ENCODE measurements at places on chromosomes 2 and 18.

DNA sequence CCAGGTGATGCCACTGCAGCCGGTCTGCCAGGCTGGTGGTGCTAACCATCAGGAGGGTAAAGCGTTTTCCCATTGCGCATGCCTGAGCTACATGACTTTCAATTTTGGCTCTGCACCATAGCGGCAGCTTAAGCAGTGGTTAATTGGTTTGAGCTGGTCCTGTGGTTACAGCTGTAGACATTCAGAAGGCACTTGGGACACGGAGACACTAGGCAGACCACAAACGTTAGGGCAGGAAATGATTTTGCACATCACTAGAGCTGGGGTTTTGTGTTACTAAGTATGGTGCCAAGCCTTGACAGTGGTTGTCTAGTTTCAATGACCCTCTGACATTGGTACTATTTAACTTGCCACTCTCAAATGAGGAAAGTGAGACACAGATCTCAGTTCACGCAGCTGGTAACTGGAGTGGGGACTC is 28.9 kb upstream of the CNOT11 start:
- DNase-seq = no peak

DNA sequence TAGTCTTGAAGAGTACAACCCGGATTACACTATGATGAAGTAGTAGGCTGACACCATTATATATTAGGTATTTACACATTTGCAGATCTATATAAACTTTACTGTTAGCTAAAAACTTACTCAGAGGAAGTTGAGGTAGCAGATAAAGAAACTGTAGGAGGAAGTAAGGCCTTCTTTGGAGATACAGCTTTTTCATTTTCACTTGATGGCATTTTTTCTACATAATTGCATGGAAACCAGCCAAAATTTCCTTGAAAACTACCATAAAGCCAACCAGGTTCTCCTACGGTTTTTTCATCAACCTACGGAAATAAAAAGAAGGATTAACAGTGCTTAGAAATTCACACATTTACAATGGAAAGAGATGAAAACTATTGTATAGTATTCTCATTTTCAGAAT is 86.6 kb downstream of the FAM228A start:
- no peak for DNase-seq

- no peak for DNase-seq
Observed at GRCh38 chr2:119650846-119651370, 28.1 kb upstream of the TMEM177 start.

DNA sequence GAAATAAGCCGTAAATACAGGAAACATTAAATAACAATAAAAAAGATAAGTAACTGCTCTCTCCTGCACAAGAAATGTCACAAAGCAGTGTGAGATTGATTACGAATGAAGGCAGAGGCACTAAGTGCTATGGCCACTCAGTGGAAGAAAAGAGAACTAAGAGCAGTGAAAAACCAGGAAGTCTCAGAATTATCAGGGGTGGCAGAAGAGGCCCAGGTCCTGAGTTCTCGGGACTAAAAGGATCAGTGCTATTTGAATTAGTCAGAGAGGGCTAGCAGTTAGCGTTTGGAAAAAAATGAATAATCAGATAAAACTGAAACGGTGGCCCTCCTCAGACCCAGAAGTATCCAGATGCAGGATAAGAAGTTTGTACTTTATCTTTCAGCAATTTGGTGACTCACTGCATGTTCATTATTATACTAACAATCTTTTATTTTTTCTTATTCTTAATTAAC is 367.1 kb downstream of the ZEB2 start:
- DNase-seq = no peak

DNA sequence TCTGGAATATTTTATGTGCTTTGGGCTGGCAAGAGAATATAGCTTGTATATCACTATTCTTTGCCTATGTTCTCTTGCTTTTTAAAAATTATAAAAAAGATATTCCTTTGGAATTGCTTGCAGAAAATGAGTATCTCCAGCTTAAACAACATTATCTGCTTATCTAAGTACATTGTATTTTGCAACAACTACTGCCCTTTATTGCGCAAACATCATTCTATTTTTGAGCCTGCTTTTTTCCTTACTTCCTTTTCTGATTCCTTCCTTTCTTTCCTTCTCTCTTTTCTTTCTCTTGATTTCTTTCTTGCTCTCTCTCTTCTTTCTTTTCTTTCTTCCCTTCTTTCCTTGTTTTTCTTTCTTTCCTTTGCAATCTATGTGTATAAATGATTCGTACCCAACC is 74.0 kb downstream of the UNC80 start:
- DNase-seq = no peak

GRCh38 chr2:47528874-47529273 is 125.9 kb downstream of the MSH2 start:
- no peak for DNase-seq

GRCh38 chr2:160110674-160111239 is 48.3 kb upstream of the PLA2R1 start:
- no peak for DNase-seq

DNA sequence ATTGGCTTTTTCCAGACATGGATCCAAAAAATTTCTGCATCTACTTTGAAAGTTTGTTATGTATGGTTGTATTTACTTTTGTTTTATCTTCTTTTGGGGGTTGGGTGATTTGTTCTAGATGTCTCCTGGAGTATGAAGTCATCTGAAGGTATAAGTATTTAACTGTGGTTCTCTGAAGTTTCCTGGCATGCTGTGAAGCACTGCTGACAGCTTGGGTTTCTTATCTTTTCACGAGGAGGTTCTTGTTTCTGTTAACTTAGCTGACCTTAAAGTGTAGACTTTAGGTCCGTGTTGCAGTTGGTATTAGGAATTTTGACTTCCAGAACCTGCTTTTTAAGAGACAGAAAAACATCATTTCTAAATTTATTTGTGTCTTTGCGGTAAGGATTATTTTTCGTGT is 15.9 kb downstream of the GLS start:
- DNase-seq = no peak

DNA sequence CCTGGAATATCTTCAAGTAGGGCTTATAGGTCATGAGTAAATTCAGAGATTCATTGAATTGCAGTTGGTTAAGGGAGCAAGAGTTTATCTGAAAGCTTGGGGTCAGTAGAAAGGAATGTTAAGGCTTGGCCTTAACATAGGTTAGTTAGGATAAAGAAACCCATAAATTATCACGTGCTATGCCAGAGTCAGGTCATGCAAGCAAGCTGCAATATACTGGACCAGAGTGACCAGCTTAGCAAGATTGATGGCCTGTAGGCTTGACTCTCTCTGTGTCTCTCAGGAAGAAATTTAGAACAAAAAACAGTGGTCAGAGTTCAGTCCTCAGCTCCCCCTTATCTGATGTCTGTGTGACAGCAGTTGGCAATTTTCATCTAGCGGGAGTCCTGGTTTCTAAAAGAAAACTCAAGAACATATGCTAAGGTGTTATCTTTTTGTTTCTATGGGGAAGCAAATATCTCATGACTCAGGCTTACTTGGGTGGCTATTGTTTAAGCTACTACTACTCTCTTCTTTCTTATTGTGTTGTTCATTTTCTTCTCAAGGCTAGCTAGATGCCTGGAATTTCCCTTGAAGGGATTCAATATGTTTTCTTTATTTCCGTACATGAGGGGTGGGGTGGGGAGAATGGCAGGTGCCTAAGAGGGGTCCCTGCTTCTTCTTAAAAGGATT is 28.7 kb upstream of the MARCO start:
- DNase-seq = no peak

- no peak for DNase-seq
Observed at GRCh38 chr18:56298935-56299334, 339.5 kb downstream of the TXNL1 start.

DNA sequence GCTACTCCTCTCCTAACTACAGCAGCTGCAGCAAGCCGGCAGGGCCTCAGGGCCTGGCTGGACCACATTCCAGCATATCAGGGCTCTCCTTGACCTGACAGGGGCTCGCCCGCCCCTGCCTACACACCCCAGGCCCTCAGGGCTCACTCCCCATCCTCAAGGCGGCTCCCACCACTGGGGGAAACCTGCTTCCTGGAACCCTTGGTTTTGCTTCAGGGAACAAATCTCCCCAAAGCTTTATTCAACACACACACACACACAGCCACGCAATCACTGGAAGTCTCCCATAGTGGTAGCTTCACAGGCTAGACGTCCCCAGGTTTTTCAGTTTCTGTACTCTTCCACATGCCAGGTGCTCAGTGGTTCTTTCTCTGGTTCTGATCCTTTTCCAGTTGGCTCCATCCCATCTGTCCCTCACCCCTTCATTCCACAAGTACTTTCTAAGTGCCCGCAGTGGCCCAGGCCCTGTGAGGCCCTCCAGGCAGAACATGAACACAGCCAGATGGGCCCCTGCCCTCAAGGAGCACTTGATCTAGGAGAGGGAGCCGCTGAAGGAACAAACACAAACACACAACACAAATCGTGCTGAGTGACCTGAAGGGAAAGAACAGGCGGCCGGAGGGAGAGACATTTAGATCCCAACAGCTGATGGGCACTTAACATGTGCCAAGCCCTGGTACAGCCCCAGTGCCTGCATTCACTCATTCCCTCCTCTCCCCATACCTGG is 51.1 kb downstream of the TNS1 start:
- DNase-seq = no peak

- no peak for DNase-seq
Observed at GRCh38 chr18:3397031-3397750, 52.8 kb upstream of the TGIF1 start.

DNA sequence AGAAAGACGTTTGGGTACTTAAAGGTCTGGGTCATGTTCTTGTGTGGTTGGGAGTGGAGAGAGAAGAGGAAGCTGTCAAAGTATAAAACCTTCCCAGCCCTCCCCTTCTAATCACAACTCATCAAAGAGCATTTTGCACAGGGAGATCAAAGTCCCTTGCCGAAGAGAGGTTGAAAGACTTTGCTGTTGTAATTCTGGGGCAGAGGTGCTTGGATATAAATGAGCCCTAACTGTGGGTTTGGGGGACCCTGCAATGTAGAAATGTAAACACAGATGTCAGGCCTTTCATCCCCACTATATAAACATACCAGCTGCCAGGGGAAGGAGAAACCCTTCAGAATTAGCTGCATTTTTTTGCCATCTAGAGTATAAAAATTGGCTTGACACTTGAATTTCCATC is 182.1 kb downstream of the ETAA1 start:
- no peak for DNase-seq

DNA sequence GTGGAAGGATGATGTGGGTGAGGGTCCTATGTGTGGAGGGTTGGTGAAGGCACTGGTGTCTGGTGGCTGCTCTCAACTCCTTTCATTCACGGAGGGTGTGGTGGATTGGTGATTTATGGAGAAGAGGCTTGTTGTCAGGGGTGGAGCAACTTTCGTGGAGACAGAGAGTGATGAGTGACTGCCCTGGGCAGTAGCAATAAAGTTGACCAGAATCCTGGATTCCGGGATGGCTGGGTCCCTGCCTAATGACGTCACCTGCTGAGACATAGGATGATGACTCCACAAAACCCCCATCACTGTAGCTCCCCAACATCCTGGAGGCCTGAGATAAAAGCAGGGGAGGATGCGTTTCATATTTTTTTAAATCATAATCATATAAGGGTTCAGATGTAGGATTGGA is 193.0 kb downstream of the ACKR3 start:
- no peak for DNase-seq

DNA sequence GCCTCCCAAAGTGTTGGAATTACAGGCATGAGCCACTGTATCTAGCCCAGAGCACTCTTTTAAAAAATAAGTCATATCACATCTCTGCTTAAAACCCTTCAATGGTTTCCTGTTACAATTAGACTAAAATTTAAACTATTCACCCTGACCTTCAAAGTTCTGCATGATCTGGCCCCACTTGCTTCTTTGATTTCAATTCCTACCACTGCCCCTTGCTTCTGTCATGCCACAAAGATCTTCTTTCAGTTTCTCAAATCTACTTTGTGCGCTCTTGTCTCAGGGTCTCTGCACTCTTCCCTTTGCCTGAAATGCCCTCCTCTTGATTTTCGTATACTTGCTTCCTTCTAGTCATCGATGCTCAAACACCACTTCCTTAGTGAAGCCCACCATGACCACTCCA is 213.0 kb downstream of the TMEM247 start:
- no peak for DNase-seq

DNA sequence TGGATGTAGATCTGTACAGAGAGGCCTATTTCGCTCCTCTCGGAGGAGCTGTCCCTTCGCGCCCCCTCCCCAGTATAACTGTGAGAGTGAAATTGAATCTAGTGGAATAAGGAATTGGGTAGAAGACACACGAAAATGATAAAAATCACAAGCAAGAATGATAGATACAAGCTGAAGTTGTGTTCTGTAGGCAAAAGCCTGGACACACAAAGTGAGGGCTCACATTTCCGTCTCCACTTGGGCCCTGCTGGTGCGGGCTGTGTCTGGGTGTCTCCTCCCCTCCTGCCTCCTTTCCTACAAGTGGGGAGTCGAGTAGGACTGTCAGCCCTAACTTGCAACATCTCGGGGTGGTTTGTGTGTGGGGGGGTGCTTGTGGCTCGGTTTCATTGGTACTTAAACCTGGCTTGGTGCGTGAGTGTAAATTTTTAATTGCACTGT is 457 bp upstream of the SP9 start:
- no peak for DNase-seq

DNA sequence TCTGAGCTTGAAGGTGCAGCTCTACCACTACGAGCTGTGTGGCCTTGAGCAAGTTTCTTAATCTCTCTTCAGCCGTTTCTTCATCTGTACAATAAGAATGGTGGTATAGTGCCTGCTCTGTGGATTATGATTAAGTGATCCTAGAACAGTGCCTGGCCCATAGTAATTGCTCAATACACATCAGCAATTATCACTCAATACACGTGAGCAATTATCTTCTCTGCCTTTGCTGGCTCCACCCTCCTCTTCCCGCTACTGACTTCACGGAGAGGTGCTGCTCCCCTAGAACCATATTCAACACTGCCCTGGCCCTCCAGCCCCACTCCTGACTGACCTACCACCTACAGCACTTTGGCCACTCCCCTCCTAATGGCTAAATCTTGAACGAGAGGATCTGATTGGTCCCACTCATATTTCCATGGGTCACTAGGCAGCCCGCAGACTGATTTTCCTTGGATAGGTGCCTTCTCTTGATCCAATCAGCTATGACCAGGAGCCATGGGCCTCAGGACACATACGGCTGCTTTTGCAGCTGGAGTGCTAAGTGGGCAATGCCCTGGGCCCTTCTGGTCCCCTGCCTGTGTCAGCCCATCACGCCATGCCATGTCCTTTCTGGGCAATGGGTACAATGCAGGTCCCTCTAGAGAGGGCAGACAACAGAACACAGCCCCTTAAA is 77.5 kb downstream of the STPG4 start:
- DNase-seq = no peak

GRCh38 chr18:30175621-30176225 is 866.8 kb downstream of the DSC3 start:
- no peak for DNase-seq

- no peak for DNase-seq
Observed at GRCh38 chr2:6812857-6813530, 52.7 kb downstream of the CMPK2 start.
